ENCODE measurements at places on chromosomes 6 and 20. TPM values are rescaled to one million over a fixed set of nuclear protein-coding genes. Genes with fewer than 3 reads are reported as not detected.
A peak's percentile ranks its signal among the peaks of the same experiment; 100 is the strongest.

DNA sequence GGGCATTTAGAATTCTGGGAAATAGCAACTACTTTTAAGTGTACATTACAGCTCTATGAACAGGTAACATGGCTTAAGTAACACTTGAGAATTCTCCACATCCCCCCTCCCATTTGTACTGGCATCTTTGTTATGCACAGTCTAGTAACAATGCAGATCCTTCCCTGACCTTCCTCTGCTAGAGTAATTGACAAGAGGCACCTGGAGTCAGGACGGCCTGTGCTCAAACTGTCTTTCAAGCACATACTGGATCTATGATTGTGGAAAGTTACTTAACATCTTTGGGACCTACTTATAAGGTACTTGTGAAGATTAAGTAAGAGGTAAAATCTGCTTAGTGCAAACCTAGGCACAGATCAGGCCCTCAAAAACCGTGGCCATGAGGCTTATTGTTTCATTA, 21.9 kb upstream of the GSTA3 start:
- DNase-seq = no peak

DNA sequence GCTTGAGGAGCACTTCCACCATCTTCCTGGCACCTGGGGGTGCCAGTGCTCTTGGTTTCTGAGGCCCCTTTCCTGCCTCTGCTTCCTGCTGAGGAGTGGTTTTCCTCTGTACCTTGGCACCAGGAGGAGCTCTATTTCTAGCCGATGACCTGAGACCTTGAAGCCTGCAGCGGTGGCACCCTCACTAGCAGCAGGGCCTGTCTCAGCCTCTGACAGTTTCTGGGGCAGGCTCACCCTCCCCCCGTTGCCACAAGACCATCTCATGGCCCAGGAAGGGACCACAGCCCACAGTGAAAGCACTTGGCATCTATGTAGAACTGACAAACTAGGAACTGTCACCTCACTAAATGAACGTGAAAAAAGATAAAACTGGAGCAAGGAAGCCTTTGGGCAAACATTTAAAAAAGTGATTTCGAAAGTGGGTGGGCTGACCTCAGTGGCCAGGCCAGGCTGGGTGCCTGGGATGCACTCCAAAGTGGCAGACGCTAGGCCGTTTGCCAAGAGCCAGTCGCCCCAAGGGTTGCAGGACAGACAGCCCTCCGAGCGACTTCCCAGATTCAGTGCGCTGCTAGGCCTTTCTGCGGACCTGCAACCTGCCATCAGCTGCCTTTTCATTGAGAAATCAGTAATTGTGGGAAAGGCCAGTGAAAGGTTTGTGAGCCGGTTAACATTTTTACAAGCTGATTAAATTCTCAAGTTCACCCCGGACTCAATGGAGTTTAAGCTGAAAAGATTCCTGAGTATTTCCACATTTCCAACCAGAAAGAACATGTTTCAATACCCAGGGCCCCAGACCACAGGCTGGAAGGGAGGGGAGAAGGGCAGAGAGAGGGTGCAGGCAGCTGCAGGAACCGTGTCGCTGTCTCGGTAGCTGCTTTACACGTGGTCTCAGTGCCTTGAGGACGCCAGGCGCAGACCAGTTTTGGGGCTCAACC, 303.7 kb downstream of the ESR1 start:
- DNase-seq = peak; percentile 78

- DNase-seq = no peak
Measured at GRCh38 chr20:63440366-63440955, 32.0 kb downstream of the KCNQ2 start.

DNA sequence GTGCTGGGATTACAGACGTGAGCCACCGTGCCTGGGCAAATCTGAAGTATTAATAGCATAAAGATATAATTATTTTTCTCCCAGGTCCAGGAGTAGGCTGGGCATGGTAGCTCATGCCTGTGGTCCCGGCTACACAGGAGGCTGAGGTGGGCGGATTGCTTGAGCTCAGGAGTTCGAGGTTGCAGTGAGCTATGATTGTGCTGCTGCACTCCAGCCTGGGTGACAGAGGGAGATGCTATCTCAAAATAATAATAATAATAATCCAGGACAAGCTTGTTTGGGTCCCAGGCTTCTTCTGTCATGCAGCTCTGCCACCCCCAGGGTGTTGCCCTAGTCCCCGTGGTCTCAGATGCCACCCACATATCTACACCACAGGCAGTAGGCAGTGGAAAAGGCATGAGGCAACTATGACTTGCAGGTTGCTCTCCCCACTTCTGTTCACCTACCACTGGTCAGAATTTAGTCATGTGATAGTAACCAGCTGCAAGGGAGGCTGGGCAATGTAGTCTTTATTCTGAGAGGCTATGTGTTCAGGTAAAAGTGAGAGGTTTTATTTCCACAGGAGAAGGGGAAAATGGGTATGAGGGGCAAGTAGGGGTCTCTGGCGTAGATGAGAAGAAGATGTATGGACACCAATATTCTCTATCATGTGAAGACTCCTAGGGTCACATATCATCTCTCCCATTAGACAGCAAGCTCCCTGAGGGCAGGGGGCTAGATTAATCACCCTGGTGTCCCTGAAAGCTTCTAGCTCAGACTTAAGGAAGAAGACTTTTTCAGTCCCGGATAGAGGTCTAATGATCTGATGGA, 25.7 kb downstream of the TCF15 start:
- DNase-seq = no peak

DNA sequence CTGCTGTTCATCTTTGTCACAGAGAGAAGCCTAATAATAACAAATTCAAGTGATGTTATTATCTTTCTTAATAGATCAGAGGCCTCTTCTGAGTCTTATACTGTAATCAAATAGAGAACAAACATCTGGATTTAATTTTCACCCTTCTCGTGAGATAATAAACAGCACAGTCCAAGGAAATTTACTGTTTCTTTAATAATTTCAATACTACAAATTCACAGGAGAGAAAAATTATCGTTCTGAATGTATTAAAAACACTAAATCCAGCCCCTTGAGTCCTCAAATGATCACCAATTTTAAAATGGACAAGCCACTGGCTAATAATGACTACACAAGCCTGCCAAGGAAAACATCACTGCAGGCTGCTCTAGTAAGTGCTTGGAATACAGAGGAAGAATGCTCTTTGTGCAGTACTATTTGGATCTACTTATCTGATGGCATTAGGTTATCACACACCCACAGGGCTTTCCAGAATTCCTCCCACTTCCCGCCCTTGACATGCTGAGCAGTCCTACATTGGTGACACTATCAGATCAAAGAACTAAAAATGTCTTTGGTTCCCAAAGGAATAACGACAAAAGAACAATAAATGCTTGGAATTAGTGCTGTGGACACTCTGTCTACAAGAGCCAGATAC, 38.1 kb downstream of the SYNE1 start:
- DNase-seq = no peak

GRCh38 chr6:166751051-166751595, 124.1 kb upstream of the RPS6KA2 start:
- peak; percentile 22 for DNase-seq

GRCh38 chr6:150759483-150759882, 106.0 kb upstream of the MTHFD1L start:
- peak; percentile 56 for DNase-seq

The ARG1 gene
- not detected for total RNA-seq

The NHLRC1 gene
- 3.1 TPM for total RNA-seq

All from fibroblast of lung (primary cell).